ENCODE measurements at places on chromosomes 16 and 17.

DNA sequence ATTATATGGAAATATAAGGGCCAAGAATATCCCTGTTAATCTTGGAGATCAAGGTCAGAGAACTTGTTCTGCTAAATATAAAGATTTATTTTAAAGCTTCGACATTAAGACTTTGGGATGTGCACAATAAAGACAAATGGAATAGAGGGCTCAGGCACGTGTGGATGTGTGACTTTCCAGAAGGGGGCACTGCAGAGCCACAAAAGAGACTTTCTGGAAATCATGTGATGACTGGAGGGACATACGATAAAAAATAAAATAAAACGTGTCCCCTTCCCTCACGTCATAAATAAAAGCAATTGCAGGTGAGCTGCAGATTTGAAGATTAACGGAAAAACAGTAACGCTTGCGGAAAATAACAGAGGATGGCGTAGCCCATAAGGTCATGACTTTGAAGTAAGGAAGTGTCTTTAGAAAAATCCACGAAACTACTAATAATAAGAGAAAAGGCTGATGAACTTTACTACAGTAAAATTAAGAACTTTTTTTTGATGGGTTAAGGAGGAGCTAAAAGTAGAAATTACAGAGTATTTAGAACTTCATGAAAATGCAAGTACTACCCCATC is 9.4 kb upstream of the ENGASE start:
- DNase-seq, result peak; percentile 35

- DNase-seq, result peak; percentile 89
Observed at GRCh38 chr17:7336240-7337175, at the start of gene ACAP1. ACAP1 (plus strand) TSS chr17:7336529; CDS start chr17:7336735, 206 bp downstream.

GRCh38 chr17:49049265-49049664 is 52.1 kb downstream of the IGF2BP1 start:
- DNase-seq, result no peak

- DNase-seq, result no peak
Observed at GRCh38 chr16:74942566-74942965, 42.4 kb downstream of the WDR59 start.

Data from activated effector memory CD4-positive, alpha-beta T cell treated with Interleukin-2 at 50 U/mL for 16 hours (primary cell).